ENCODE measurements at places on chromosomes 12 and 14.

GRCh38 chr12:24748326-24748725 is 200.6 kb downstream of the BCAT1 start:
- DNase-seq, result no peak

DNA sequence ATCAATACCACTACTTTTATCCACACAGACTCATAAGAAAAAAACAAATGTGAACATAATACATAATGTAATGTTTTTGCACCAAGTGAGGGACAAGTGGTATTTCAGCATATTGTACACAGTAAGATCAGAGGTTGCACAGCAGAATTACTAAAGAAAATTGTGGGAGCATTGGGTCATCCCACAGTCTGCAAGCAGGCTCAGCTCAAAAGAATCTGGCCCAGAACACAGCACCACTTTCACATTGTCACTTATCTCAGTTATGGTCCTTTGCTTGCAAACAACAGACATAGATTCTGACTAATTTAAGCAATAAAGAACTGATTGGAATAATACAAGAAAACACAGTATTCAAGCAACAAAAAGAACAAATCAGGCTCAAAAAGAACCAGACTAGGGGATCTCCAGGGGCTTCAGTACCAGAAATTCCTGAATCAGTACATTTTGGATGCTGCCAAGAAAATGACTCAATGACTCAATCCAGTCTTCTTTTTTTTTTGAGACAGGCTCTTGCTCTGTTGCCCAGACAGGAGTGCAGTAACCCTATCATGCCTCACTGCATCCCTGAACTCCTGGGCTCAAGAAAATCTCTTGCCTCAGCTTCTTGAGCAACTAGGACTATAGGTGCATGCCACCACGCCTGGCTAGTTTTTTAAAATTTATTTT is 42.9 kb upstream of the EEA1 start:
- DNase-seq, result no peak

DNA sequence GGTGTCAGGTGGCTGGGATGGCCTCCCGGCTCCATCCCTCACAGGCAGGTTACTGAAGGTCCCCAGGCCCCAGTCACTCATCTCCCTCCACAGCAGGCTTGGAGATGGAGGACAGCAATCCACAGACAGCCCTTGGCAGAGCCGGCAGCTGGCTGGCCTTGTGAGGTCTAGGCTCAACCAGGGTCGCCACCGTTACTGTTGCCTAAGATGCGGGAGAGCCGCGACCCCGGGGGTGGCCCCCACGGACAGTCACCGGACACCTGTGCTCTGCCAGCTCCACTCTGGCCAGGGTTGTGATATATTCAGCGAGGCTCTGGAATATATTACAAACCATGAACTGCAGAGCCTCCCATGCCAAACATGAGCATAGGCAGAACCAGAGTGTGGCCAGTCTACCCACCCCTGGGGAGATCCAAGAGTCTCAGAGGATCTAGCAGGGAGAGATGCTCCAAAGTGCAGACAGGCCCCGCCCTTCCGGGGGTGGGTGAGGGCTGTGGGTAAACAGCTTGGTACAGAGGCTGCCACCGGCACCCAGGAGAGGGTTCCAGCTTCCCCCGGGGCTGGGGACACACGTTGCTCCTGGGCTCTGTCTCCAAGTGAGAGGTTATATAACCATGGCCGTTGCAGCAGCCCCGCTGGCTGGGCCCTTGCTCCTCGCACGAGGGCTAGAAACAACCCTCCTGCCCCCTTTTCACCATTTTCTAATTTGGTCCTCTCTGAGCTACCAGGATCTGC is 55.9 kb upstream of the DIO3 start:
- no peak for DNase-seq

- DNase-seq, result no peak
Measured at GRCh38 chr12:70962226-70962794, 41.8 kb upstream of the PTPRR start.

DNA sequence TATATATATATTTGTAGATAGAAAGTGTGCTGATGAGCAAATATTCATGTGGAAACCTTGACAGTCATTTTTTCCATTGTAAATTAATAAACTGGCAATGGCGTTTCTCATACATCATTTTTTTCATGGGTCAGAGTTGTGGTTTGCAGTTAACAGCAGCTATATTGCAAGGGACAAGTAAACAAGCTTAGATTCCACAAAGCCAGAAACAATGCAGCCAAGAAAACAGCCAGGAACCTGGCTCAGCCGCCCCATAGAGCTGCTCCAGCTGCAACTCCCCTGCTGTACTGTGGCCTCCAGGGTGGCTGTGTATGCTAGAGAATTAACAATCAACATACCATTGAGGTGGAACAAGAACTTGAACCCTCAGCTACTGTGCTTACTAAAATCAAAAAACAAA is 298.2 kb downstream of the TMEM132D start:
- no peak for DNase-seq

DNA sequence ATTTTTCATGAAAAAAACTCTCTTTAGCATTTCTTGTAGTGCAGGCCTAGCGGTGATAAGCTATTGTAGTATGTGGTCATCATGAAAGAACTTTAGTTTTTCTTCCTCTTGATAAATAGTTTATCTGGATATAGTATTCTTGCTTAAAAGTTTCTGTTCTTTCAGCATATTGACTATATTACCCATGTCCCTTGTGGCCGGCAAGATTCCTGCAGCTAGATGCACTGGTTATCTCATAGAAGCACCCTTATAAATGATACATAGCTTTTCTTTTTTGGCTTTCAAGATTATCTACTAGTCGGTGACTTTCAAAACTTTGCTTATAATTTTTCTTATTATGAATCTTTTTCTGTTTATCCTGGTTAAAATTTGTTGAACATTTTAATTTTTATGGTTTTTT is 234.8 kb downstream of the ALG10 start:
- no peak for DNase-seq

DNA sequence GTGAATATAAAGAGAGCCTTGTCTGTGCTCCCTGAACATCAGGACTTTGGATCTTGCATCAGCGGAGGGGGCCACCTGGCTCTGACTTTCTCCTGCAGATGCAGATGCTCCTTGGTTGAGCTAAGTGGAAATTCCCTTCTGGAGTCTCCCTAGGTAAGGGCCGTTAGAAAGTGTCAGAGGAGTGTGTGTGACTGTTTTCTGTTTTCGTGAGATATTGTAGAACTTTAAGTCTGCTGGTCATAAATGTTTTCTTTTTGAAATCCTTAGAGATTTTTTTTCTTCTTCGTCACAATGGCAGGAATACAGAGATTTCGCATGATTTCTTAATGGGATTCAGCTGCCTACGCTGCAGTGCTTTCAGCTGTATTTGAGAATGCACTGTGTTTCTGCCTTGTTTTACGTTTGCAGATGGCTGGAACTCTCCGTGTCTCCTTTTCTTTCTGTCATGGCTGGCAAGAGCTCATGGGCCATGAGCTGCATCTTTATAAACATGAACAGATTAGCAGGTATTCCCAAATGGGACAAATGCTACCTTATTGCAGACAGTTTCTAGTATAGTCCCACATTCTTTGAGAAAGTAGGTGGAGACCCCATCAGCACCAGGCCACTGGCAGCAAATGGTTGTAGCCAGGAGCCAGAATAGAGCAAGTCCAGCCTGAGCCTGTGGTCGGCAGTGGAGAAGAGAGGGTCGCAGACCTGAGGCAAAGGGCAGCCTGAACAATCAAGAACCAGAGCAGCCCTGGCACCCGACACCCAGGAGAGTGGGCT is 76.2 kb upstream of the FRMD6 start:
- no peak for DNase-seq

DNA sequence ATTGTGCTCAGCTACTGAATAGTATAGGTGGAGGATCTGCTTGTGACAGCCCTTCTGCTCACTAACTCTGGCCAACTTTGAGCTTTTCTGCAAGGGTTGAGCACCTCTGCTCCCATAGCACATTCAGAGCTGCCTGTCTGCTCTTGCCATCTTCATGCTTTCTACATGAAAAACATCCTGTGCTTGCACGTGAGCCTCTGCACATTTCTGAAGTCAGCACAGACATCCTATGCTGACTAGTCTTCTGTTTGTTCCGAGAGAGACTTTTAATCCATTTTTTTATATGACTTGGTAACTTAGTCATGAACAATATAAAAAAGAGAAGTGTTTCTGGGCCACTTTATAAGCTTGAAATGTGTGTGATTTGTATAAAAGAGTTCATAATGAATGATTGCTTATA is 969.3 kb downstream of the TMTC2 start:
- DNase-seq, result no peak

DNA sequence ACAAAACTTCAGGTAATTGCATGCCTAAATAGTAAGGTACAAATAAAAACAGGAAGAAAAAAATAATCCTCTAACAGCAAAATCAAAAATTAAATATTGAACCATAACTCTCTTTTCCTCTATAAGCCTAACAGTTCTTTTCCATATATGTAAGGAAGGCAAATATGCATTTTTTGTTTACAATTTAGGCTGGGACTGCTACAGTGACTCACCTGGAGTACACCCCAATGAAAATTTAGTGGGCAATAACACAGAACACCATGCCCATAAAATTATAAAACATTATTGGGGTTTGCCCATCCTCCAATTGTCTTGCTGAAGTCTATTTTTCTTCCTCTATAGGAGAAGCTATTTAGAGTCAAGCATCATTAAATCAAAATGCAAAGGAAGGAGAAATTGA is 277.0 kb downstream of the PAWR start:
- DNase-seq, result no peak

DNA sequence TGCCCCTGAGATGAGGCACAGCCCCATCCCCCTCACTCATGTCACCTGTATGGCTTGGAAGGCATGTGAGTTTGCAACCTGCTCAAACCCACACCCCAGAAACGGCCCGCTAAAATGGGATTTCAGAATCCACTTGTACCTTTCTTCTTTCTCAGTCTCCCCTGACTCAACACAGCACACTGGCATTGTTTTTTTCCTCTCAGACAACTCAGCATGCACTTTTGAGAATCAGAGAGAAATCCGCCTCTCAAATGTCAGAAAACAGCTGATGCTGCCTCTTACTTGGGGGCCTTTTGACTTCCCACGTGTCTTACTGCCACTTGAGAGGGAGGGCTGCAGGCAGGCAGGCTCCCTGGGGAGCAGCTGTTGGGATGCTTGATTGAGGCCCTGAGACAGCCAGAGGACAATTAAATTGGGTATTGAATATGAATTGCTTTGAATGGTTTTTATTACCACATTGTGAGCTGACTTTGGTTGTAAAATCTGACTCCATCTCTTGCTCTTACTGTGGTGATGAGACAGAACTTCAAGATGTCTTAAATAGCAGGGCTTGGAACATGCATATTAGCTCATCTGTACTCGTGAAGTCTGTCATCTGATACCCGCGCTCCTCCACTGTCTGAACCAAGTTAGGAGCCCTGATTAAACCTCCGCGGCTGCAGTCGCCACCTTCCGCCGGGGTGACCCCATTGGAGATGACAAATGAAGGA is 96.6 kb downstream of the APAF1 start:
- no peak for DNase-seq

DNA sequence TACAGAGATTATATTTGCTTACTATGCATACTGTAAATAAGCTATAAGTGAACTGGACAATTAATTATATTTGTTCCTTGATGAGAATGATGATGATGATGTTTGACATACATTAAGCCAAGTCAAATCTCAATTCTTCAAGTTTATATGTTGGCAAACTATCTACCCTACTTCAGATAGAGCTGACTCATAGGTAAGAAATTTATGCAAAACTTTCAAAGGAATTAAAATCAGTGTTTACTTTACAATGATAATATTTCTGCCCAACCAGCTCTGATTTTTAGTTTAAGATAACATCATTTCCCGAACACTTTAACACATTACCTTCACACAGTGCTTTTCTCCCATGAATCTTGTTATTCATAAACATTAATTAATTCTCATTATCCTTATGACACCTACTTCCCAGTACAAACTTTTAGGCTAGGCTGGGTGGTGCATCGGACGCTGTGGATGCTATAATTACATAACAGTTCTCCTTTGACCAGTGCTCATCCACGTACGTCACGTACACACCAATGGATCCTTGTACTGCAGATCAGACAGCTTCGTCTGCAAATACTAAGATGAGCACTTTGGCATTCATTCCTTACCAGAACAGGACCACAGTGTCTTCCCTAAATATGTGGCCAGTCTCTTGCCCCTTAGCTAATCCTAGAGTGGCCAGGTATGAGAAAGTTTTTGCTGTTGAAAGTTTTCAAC is 18.3 kb downstream of the BMP4 start:
- no peak for DNase-seq

- DNase-seq, result no peak
Measured at GRCh38 chr14:54354096-54354495, 42.7 kb upstream of the CDKN3 start.

DNA sequence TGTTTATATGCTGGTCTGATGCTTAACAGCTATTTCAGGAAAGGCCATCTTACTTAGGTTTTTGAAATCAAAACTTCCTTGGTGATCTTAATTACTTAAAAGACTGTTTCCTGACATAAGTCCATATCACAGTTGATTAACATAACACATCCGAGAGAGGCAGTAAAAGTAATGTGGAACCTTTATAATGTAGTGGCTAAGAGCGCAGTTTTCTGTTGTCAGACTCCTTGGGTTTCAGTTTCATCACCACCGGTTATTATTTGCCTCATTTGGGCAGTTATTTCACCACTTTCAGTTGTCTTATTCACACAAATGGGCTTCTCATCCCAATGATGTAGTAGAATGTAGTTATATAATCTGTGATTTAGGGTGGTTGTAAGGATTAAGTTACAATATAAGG is 30.9 kb downstream of the TBC1D15 start:
- no peak for DNase-seq

DNA sequence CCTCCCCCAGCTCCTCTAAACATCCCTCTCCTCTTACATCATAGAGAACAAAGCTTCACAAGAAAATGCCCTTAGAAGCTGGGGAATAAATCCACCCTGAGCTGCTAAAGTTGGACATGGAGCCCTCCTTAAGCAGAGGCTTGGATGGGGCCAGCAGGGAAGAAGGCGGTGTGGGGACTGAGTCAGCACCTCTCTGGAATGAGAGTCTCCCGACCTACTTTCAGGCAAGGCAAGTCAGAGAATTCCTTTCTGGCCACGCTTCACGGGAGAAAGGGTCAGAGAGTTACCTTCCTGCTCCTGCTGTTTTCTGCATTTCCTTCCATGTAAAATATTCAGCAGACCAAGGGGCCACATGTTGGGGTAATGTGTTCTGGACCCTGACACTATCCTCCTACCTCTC is 113.3 kb upstream of the PRB2 start:
- no peak for DNase-seq

DNA sequence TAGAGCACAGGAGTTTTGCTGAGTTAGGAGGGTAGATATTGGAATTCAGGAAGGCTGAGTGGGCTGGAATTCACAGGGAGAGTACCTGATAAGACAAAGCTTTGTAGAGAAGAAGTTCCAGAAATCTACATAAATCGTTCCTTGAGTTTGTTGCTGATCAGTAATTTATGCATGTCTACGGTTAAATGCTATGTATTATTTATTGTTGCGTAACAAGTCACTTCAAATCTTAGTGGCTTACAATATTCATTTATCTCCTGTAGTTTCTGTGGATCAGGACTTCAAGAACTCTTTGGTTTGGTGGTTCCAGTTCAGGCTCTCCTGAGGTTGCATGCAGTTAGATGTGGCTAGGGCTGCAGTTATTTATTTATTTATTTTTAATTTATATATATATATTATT is 7.8 kb downstream of the PUS7L start:
- DNase-seq, result no peak

GRCh38 chr14:31229009-31229408 is 21.4 kb upstream of the HECTD1 start:
- no peak for DNase-seq
